T-helper 17 cell (primary cell): ENCODE measurements at places on chromosomes 11 and 22. TPM values are rescaled to one million over a fixed set of nuclear protein-coding genes. Genes with fewer than 3 reads are reported as not detected.

DNA sequence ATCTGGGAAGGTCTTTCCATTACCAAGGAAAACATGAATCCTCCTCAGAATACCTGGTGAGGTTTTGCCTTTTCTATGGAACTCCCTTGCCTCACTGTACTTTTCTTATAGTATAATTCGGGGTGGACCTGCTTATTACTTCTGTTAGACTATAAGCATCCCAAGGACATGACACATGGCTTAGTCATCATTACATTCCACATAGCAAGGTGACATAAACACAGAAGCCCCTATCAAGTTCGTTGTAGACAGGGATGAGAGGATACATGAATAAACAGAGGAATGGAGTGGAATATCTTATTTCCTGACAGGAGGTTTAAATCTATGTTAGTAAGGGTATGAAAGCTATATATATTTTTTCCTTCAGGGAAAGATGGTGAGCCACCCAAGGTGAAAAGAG is 532.2 kb upstream of the CCDC90B start:
- H3K36me3 ChIP-seq = peaks cover 2% of the 10 kb centered on the region
- no peaks in the 10 kb centered on the region for H3K4me1 ChIP-seq
- no peak overlapping the region for H3K4me3 ChIP-seq

Gene BTBD18
- not detected for total RNA-seq

- peaks cover 65% of the 10 kb centered on the region for H3K27me3 ChIP-seq
- DNase-seq = no peak
- H3K36me3 ChIP-seq = no peaks in the 10 kb centered on the region
- no peak overlapping the region for H3K27ac ChIP-seq
- H3K4me3 ChIP-seq = no peak overlapping the region
These were observed 8.1 kb downstream of the KRTAP5-5 start for GRCh38 chr11:1637628-1638027.

Gene GPR83
- 0.22 TPM for total RNA-seq

DNA sequence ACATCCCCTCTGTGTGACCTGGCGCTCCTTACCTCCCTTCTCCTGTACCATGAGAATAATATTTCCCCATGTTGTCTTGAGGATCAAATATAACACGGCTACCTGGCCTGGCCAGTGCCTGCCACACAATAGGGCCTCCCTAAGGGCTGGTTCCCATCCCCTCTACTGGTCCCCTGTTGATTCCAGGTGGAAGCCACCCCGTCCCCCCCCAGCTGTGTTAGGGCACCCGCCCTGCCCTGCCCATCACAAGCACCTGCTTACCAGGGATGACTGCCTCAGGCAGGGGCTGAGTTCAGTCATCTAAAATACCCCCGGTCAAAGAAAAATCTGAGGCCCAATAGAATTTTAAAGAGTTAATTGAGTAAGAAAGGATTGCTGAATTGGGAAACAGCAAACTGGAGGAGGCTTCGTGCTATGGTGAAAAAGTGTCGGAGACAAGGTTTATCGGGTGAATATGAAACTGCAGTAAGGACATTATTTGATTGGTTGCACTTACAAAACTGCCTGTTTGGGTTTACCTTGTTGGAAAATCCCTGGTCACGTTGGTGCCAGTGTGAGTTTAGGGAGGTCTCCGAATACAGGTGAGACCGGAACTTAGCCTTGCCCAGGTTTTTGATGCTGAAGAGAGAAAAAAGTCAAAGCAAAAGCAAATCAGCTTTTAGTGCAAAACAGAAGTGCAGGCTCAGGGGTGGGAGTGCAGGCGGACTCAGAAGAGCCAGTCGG is 5.2 kb downstream of the APOL1 start:
- no peak for DNase-seq
- H3K36me3 ChIP-seq = peaks cover 3% of the 10 kb centered on the region

- DNase-seq = no peak
- H3K4me1 ChIP-seq = peaks cover 3% of the 10 kb centered on the region
- H3K4me3 ChIP-seq = no peak overlapping the region
- H3K27ac ChIP-seq = no peak overlapping the region
- H3K27me3 ChIP-seq = peaks cover 13% of the 10 kb centered on the region
These were observed 161.3 kb downstream of the MYO18B start for GRCh38 chr22:25903294-25903693.

DNA sequence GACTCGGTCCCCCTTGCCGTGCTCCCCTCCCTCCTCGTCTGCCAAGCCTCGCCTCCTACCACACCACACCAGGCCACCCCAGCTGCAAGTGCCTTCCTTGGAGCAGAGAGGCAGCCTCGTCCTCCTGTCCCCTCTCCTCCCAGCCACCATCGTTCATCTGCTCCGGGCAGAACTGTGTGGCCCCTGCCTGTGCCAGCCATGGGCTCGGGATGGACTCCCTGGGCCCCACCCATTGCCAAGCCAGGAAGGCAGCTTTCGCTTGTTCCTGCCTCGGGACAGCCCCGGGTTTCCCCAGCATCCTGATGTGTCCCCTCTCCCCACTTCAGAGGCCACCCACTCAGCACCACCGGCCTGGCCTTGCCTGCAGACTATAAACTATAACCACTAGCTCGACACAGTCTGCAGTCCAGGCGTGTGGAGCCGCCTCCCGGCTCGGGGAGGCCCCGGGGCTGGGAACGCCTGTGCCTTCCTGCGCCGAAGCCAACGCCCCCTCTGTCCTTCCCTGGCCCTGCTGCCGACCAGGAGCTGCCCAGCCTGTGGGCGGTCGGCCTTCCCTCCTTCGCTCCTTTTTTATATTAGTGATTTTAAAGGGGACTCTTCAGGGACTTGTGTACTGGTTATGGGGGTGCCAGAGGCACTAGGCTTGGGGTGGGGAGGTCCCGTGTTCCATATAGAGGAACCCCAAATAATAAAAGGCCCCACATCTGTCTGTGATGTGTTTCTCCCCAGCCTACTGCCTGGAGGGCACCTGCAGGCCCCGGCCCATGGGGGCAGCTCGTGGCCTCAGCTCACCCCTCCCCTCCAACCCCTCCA is 29.8 kb downstream of the CAPN1 start:
- H3K36me3 ChIP-seq = peaks cover 6% of the 10 kb centered on the region
- H3K4me1 ChIP-seq = peaks cover 21% of the 10 kb centered on the region
- no peak for DNase-seq
- peak overlapping the region; percentile 11 for H3K27ac ChIP-seq

- no peak overlapping the region for H3K4me3 ChIP-seq
- H3K27ac ChIP-seq = peak overlapping the region; percentile 57
- peaks cover 11% of the 10 kb centered on the region for H3K4me1 ChIP-seq
- peaks cover 5% of the 10 kb centered on the region for H3K36me3 ChIP-seq
- no peak for DNase-seq
These were observed 49.7 kb downstream of the LINC01488 start for GRCh38 chr11:69531071-69531716.

GRCh38 chr11:125201525-125202141 is 37.1 kb downstream of the PKNOX2 start:
- no peak overlapping the region for H3K4me3 ChIP-seq
- no peak for DNase-seq
- H3K36me3 ChIP-seq = peaks cover 2% of the 10 kb centered on the region
- no peak overlapping the region for H3K27ac ChIP-seq
- peaks cover 50% of the 10 kb centered on the region for H3K27me3 ChIP-seq
- H3K4me1 ChIP-seq = peaks cover 3% of the 10 kb centered on the region

Gene EXT2
- 28.0 TPM for total RNA-seq

DNA sequence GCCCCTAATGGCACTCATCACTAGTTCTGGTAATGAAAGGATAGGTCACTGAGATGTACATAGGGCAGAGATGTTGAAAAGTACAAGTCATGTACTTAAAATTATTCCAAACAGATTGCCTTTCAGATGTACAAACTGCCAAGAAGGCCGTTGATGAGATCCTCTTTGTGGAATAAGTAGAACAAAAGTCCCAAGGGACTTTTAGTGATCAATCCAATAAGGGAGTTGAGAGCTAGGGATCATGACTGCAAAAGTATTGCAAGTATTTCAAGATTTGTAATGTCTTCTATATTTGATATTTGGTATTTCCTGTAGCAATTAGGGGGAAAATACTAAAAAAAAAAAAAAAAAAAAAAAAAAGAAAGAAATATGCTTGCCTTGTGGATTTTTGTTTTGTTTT is 82.2 kb downstream of the ATG16L2 start:
- H3K36me3 ChIP-seq = no peaks in the 10 kb centered on the region
- no peak overlapping the region for H3K4me3 ChIP-seq
- no peak for DNase-seq
- no peaks in the 10 kb centered on the region for H3K27me3 ChIP-seq
- peaks cover 4% of the 10 kb centered on the region for H3K4me1 ChIP-seq

Gene SAA1
- total RNA-seq = not detected

Gene SYCE3
- total RNA-seq = not detected

- no peaks in the 10 kb centered on the region for H3K4me1 ChIP-seq
- H3K27me3 ChIP-seq = peaks cover 29% of the 10 kb centered on the region
- DNase-seq = no peak
These were observed 286.2 kb upstream of the NARS2 start for GRCh38 chr11:78860720-78861422.

Gene RASD2
- total RNA-seq = 1.4 TPM
